ENCODE measurements at places on chromosomes 12 and 14.

DNA sequence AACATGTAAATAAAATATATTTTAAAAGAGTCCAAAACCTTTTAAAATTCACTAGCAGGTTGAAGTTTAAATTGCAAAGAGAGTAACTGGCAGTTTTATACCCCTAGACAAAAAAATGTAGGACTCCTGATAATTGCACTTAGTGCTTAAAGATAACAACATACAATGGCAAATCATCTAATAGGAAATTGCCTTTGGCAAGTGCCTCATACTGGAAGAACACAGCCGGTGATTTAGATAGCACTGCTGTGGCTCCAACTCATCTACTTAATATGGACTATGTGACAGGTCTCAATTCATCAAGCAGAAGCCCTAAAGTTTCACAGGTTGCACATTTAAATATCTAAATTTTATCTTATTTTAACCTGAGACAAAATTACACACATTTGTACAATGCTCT, 13.4 kb downstream of the C12orf50 start:
- no peak for DNase-seq

DNA sequence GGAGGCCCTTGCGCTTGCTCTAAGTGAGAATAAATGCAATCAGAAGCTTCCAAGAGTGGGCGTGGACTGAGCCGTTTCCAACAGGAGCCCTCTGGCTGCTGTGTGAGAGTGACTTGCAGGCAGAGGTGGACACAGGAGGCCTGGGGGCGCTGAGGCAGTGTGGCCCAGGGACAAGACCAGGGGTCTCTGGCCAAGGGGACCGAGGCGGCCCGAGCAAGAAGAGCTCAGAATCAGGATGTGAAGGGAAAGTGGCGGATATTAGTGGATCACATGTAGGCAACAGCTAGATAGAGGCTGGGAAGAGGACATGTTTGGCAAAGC, 8.6 kb downstream of the RIMBP2 start:
- no peak for DNase-seq

- DNase-seq, result no peak
These were observed 32.8 kb downstream of the CCNK start for GRCh38 chr14:99513946-99514551.

- DNase-seq, result peak; percentile 71
These were observed 1.0 kb downstream of the DGKA start for GRCh38 chr12:55931780-55932550.

GRCh38 chr14:92789457-92790089, 4.5 kb upstream of the GOLGA5 start:
- no peak for DNase-seq

DNA sequence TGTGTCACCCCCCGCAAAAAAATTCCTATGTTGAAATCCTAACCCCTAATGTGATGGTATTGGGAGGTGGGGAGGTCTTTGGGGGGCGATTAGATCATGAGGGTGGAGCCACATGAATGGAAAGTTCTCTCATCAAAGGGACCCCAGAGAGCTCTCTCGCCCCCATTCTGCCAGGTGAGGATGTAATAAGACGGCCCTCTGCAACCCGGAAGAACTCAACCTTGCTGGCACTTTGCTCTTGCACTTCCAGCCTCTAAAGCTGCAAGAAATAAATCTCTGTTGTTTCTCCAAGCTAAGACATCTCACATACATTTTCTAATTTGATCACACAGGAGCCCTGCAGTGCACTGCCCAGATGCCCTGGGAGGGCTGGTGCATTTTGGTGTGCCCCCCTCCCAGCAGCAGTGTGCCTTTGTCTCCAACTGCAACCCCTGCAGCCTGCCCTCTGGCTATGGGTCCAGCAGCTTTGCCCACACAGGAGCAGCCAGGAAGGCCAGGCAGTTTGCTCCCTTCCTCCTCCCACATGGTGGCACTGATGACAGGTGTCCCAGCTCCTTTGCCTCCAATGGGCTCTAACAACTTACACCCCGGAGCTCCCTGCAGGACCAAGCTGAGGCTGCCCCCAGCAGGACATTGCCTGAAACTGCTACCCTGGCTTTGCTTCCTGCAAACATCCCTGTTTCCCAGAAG, 59.3 kb downstream of the C14orf132 start:
- DNase-seq, result peak; percentile 48

- no peak for DNase-seq
These were observed 106.4 kb upstream of the TMCC3 start for GRCh38 chr12:94756789-94757188.

- no peak for DNase-seq
These were observed 42.2 kb upstream of the KTN1 start for GRCh38 chr14:55537782-55538181.

GRCh38 chr12:70427611-70428010, 61.5 kb downstream of the KCNMB4 start:
- DNase-seq, result no peak

DNA sequence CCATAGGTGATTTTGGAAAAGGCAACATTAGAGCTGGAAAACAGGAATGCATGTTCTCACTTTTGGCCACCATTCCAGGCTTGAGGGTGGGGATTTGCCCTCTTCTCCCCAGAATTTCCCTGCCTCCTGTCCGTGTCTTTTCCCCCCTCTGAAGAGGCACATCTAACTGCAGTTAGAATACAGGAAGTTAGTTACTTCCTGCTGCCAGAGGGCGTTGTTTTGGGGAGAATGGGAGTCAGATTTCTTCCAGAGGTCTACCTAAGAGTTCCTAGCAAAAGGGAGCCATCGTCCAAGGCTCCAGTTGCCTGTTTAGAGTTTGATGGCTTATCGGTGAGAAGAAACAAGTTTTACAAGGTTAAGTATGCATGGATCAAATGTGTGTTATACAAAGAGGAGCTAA, 112.8 kb upstream of the IGF1 start:
- DNase-seq, result no peak

- no peak for DNase-seq
These were observed 5.8 kb upstream of the HOXC12 start for GRCh38 chr12:53948650-53949593.

- DNase-seq, result no peak
These were observed 59.7 kb downstream of the MGAT4C start for GRCh38 chr12:86196465-86196864.

DNA sequence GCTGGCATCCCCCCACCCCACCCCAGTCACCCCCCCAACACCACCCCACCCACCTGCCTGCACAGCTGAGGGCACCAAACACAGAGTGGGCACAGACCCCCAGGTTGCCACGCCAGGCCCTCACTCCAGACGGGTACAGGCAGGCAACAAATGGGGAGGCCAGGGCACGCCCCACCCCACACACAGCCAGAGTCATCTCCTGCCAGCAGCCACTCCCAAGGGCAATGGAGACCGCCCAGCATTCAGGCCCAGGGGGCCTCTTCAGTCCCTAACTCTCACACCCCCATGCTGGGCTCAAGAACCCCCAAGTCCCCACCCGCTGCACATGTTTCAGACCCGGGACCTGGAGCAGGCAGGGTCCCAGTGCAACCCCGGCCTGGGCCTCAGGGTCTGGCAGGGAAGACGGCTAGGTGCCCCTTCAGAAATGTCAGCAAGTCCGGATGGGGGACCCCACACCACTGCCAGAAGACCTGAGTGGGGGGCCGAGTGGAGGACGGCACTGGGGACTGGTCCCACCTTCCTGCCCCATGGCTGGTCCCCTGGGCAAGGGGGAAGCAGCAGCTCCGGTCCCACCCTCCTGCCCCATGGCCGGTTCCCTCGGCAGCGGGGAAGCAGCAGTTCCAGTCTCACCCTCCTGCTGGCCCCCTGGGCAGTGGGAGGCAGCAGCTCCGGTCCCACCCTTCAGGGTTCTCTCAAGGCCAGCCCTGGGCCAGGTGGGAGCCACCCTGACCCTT, 11.9 kb downstream of the AKT1 start:
- no peak for DNase-seq

- DNase-seq, result no peak
These were observed 5.0 kb downstream of the PTPN6 start for GRCh38 chr12:6956021-6956727.

DNA sequence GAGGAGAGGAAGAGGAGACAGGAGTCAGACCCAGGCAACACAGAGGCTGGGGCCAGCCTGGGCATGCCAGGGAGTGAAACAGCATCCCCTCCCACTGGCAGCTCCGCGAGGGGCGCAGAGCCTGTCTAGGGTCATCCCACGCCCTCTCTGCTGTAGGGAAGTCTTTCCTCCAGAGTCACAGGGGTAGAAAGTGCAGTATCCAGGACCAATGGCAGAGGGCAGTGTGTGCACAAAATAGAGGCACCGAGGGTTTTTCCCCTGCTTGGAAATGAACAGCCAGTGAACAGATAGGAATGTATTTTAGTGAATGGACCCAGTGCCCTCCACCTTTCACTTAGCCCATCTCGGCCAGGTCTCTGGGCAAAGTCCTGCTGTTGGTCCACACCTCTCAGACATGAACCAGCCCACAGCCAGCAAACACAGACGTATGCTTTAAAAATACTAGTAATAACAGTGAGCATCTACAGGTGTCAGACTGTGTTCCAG, 9.4 kb upstream of the KRT74 start:
- DNase-seq, result peak; percentile 70

DNA sequence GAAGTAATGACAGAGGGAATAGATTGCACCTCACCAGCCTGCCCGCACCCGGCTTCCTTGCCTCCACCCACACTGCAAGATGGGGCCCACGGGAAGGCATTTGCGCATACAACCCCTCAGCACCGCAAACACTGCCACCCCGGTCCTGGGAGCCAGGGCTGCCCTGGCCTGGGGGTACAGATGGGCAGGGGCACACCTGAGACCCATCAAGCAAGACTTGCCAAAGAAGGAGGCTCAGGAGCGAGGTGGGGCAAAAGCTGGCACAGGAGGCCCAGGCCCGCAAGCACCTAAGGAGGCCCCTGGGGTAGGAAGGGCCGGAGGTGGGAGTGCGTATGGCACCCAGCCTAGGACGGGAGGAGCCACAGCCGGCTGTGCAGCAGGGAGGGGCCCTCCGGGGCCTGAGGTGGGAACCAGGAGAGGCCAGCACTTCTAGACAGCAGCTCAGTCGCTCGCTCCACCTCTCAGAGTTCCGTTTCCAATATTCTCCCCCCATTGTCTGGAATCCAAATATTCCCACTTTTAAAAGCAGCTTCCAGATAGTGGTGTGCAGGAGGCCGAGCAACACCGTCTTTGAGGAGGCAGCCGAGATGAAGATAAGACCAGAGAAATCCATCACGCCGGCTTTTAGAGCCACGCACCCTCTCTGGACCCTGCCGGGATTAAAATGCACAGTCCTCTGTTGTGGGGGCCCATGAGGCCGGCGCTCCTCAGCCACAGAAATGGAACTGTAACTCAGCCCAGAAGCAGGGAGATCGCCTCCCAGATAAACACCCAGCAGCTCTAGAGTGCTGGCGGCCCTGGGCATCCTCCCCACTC, 12.2 kb upstream of the C14orf180 start:
- DNase-seq, result no peak

DNA sequence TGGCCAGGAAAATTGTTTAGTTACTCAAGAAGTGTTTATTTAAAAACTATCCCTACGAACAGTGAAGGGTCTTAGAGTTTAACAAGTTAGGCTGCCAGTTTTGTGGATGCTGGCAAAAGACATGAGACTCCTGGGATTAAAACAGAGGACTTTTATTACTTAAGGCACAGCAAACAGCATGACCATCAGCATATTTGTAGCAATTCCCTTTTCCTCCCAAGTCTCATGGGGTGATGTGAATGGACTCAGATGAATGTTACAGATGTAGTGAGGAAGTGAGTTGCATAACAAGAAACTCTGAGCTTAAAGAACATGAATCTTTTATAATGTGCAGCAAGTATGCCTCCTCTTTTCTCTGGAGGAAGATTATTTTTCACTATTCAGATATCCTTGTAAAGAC, 695.8 kb downstream of the RPS29 start:
- DNase-seq, result no peak

- DNase-seq, result peak; percentile 87
These were observed at the start of gene E2F7 for GRCh38 chr12:77065361-77066204. E2F7 (minus strand) TSS chr12:77065569; CDS start chr12:77064635, 934 bp downstream.

- no peak for DNase-seq
These were observed 171.1 kb downstream of the RPAP3 start for GRCh38 chr12:47534695-47535094.

DNA sequence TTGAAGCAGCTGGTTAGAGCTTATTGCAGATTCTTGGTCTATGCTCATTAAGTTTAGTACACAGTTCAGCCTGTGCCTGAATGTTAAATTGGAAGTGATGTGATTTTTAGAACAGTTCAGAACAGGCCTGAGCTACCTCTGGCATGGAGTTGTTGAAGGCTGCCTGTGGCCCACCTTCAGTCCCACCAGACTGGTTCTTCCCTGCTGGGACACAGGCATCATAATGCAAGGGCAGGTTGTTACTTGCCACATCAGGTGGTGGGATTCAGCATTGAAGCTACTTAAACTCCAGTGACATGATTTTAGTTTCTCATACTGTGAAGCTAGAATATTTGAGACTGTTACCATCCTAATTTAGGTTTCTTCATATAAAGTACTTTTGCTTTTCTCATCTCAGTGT, 49.4 kb downstream of the PROX2 start:
- no peak for DNase-seq

GRCh38 chr12:94717108-94717507, 66.8 kb upstream of the TMCC3 start:
- DNase-seq, result no peak

DNA sequence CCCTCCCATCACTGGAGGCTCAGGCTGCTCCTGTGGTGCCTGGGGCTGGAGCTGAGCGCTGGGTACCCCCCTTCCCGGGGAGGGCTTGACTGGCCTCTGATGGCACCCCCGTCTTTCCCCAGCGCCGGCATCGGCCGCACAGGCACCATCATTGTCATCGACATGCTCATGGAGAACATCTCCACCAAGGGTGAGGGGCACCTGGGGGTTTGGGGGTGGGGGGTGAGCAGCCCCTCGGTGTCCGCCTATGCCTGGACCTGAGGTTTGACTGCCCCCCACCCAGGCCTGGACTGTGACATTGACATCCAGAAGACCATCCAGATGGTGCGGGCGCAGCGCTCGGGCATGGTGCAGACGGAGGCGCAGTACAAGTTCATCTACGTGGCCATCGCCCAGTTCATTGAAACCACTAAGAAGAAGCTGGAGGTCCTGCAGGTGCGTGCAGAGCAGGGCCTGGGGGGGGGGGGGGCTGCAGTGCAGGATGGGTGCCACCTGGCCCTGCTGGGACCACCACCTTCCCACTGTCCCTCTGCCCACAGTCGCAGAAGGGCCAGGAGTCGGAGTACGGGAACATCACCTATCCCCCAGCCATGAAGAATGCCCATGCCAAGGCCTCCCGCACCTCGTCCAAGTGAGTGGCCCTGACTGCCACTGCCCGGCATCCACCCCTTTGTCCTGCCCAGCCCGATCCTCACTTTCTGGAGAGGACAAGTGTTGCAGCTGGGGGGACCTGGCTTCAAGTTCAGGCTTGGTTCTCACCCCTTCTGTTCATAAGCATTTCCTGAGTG, 8.8 kb downstream of the PTPN6 start:
- DNase-seq, result no peak

DNA sequence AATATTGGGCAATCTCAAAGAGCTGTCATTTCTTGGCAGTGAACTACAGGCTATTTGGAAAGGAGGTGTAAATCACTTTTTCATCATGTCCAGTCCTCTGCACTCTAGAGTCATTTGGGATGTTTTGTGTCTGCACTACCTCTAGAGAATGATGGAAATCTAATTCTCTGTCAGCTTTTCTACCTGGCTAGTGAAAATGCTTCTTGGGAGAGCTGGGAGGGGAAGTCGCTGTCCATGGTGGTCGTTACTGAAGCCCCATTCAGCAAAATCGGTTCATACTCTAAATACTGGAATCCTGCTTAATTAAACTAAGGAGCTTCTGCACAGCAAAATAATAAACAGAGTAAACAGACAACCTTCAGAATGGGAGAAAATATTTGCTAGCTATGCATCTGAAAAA, 251.8 kb downstream of the APAF1 start:
- peak; percentile 45 for DNase-seq

Measured in lung microvascular endothelial cell (primary cell).